ENCODE measurements at places on chromosomes 16 and 17.
A peak's percentile ranks its signal among the peaks of the same experiment; 100 is the strongest.

DNA sequence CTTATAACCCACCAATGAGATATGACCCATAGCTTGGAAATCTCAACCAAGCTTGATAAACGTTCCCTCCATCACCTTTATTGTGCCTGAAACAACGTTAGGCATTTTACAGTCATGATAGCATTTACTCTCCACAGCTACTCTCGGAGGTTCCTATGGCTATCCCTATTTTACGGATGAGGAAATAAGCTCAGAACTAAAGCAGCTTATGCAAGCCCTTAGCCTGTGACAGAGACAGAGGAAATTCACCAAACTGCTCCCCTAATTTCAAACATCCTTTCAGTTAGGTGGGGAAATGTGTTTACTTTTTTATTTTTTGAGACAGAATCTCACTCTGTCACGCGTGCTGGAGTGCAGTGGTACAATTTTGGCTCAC lies 18.7 kb downstream of the DCUN1D3 start:
- no peak for DNase-seq

DNA sequence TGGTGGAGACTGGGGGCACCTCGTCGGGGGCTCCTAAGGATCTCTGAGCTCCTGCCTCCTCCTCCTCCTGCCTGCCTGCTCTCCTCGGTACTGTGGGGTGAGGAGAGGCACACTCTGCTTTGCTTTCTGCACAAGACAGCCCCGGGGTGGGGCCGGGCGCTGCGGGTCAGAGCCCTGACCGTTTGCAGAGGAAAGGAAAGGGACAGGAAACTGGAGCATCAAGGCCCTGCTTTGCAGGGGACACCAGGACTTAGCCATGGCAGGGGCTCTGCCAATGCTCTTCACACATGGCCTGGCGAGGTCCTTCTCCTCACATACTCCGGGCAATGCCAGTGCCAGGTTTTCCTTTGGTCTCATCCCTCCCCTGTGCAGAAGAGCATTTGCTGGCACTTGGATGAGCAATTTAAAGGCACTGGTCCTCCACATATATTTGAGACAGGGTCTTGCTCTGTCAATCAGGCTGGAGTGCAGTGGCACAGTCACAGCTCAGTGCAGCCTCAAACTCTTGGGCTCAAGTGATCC lies 23.8 kb upstream of the DOC2B start:
- no peak for DNase-seq

GRCh38 chr16:1723450-1724147 lies 17.6 kb downstream of the MAPK8IP3 start:
- DNase-seq, result peak; percentile 8

- DNase-seq, result no peak
Observed at GRCh38 chr16:89303617-89304016, 86.1 kb downstream of the ZNF778 start.

DNA sequence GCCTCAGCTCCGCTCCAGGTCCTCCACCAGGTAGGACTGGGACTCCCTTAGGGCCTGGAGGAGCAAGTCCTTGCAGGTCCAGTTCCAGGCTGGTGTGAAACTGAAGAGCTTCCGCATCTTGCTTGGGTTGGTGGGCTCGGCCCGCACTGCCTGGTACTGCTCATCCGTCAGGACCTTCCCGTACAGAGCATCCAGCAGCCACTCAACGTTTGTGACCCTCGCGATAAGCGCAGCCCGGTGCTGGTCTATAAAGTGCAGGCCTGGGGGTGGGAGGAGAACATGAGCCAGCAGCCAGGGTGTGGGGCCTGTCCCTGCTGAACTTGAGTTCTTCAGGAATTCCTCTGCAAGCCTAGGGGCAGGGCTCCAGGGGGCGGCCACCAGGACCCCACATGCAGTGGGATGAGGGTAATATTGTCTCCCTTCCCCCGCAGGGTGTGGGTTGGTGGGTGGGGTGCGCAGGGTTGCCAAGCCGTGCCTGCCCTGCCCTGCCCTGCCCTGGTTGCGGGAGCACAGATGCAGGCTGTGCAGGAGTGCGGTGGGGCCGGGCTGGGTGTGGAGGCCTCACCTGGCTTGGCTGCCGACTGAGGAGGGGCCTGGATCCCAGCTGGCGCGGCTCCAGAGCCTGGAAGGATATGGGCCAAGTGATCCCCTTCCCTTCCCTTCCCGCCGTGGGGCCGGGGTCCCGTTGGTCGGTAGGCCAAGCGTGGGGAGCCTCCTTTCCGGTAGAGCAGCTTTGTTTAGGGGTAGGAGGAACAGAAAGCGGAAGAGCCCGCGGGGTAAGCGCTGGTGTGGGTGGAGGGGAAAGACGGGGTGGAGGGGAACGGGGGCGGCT lies 762 bp downstream of the PYCARD start:
- peak; percentile 11 for DNase-seq

DNA sequence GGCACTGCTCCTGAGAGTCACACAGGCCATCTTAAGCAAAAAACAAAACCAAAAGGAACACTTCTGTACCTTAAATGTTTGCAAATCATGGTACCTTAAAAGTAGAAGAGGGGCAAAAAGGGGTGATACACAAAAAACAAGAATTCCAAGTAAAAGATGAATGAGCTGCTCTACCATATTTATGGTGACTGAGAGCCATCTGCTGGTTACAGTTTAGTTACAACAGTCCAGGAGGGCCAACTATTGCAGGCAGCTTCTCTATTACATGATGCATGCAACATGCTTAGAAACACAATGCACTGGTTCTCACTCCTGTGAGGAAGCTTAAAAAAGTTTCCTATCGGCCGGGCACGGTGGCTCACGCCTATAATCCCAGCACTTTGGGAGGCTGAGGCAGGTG lies 53.5 kb downstream of the STX8 start:
- DNase-seq, result peak; percentile 24

- no peak for DNase-seq
Observed at GRCh38 chr17:48729335-48730239, 1.0 kb upstream of the HOXB13 start.

Measured in NCI-H226 (cell line).